NCI-H2081 treated with DMSO at 0.1 percent for 48 hours (cell line): ENCODE measurements at places on chromosomes 4 and X.

DNA sequence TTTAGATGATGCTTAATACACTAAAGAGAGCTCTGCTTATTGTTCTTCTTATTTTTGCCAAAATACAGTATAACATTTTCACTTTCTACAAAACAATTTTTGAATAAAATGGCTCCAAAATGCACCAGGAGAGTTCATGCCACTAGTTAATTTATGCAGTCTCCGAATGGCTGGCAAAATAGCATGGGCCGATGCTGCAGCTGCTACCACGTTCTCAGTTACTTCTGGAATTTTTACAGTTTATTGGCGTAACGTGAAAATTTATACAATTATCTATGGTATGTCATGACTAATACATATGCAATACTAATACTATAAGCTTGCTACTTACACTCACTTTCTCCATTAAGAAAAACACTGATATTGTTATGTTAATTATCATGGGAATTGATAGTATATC lies 16.5 kb downstream of the KLHL13 start:
- DNase-seq, result no peak

GRCh38 chr4:30601070-30601865 lies 118.9 kb upstream of the PCDH7 start:
- DNase-seq, result no peak

- DNase-seq, result no peak
Measured at GRCh38 chrX:55342533-55343501, 78.1 kb upstream of the PAGE3 start.

- no peak for DNase-seq
Measured at GRCh38 chr4:154640999-154641398, 28.5 kb upstream of the FGG start.

- no peak for DNase-seq
Measured at GRCh38 chr4:8656185-8656517, 63.6 kb downstream of the CPZ start.

DNA sequence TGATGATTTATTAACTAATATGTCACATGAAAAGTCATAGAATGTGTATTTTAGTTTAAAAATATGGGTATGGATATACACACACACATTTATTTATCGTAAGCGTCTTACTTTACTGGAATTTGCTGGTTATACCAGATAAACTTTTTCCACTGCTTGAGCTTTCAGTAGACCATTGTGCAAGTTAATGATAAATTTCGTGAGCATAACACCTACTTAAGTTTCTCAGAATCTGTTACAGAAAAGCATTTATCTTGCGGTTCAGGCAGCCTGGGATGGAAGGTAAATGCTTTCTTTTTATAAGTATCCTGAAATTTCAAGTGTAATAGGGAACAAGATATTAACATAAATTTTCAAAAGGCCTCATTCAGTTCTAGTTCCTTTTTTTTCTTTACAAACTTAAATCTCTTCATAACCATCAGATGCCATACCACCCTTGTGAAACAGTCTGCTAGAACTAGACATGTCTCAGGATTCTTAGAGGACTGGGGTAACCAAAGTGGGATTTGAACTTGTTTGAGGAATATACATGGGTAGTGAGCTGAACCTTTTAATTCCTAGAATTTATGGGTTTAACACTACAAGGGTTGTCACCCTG lies 27.7 kb downstream of the ATP7A start:
- no peak for DNase-seq

GRCh38 chrX:136899221-136899620 lies 18.7 kb upstream of the RBMX start:
- no peak for DNase-seq

GRCh38 chr4:10007436-10007740 lies 13.9 kb downstream of the SLC2A9 start:
- no peak for DNase-seq

- DNase-seq, result no peak
Measured at GRCh38 chr4:183413234-183414200, 30.9 kb upstream of the CDKN2AIP start.

DNA sequence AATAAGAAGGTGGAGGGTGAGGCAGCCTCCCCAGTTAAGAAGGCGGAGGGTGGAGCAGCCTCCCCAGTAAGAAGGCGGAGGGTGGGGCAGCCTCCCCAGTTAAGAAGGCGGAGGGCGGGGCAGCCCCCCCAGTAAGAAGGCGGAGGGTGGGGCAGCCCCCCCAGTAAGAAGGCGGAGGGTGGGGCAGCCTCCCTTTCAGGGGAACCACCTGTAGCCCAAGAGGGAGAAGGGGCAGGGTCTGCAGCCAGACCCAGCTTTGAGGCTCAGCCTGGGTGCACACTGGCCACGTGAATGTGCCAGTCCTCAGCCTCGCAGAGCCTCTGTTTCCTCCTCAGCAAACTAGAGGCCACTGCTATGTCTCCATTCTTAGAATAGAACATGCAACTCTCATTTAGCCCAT lies 52.6 kb downstream of the HMX1 start:
- no peak for DNase-seq

DNA sequence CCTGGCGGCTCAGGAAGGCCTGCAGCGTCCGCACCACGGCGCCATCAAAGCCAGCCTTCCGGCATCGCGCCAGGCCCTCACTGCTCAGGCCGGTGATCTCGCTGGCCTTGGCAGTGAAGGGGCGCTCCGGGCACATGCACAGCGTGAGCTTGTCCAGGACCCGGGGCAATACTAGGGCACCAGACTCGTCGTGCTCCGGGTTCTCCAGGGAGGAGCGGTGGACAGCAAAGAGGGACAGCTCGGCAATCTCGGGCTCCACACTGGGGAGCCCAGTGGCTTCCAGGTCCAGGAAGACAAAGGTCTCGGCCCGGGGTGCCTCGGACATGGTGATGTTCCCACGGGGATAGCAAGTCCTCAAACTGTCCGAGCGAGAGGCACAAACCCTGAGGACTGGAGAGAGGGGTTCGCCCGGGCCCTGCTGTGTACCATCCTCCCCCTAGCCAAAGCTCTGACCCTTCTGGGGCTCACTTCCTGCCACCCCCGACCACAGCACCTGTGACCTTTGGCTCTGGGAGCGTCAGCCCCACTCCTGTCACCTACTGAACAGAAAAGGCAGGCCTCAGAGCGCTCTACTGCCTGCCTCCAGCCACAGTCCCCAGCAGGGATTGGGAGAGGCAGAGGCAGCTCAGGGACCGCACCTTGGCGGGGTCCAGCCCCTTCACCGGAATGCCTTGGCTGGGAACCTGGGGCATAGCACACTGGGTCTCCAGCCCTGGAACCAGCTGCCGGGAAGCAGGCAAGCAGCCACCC lies 575 bp downstream of the TREX2 start:
- DNase-seq, result no peak

DNA sequence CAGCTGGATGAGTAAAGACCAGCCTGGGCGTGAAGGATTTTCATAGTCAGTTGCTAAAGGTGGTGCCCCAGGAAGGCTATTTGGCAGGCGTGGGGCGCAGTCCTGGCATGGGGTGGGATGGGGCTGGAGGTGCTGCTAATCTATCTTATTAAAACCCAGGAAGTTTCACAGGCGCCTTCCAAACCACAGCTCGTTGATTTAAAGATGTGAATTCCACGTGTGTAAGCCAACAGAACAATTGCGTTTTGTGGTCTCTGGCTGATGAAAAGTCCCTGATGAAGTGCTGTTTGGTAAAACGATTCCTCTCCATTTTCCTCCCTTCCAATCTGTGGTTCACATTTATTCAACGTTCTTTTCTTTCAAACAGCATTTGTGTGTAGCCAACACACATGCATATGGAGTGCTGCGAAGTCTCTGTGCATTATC lies 105.0 kb downstream of the TBL1X start:
- no peak for DNase-seq

DNA sequence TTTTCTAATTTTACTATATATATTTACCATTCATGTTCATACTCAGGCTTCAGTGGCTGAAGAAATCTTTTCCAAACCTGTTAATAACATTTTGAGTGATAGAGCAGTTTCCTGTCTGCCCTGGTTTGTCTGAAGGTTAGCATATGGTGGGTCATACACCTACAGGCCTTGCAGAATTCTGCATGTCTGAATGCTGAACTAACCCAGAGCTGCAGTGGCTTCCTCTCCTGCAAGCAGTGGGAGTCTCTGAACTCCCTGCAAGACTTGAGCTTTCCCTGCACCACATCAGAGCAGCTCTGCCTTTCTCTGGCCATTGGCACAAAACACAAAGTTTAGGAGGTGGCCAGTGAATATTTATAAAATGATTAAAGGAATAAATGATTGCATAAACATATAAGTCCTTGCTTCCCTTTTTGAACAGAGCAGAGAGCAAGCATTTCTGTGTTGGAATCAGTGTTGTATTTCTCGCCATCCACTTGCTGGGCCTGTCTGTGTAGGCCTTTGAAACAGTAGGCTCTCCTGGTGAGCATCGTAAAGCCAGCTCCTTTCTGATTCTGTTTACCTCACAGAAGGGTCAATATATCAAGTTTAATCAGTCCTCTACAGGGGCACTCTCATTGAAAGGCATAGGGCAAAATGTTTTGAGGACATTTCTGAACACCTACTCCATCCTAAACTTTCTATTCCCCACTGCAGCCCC lies 15.0 kb upstream of the UNC5C start:
- no peak for DNase-seq

DNA sequence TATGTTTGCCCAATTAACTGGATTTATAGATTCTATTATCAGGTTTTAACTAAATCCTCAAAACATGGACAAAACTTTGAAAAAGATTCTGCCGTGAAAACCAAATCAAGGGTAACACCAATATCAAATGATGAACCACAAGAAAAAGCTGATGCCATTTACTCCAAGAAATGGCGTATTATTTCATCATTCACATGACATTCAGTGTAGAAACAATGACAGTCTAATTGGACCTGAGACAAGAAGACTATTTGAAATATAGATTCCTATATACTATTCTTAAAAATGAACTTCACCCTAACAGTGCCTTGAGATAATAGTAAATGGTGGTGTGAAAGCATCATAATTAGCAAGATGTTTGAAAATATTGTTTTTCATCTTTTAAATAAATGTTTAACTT lies 4.8 kb downstream of the SLC25A31 start:
- no peak for DNase-seq

DNA sequence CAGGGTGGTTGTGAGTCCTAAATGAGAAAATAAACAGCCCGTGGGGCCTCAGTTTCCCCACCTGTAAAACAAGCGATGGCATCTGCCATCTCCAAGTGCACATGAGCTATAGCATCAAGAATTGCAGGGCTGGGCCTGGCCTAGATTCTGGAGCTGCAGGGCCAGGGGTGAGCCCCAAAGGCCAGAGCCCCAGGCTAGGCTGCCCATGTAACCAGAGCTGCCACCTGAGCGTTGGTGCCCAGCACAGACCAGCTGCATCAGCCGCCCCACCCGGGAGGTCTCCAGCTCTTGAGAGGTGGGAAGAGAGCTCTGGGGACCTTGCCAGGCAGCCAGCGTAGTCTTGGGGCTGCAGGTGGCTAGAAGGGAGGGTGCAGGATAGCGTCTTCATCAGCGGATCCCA lies 27.0 kb upstream of the GPR78 start:
- DNase-seq, result no peak

DNA sequence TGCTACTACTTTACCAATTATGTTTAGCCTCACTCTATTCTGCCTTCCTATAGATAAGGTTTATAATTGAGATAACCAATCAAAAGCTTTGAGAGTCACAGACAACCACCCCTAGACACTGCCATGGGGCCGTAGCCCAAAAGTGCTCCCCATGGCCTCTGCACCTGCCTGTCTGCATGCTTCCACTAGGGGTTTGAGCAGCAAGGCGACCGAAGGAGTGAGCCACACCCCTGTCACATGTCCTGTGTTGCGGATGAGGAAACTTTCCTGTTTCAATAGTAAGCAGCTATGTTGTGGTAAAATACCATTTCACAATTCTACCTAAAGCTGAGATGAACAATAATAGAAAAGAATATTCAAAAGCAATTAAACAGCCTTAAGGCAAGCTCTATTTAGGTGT lies 856.0 kb upstream of the FRG1 start:
- DNase-seq, result no peak

GRCh38 chrX:6778544-6779503 lies 243.9 kb upstream of the VCX3A start:
- DNase-seq, result no peak

- no peak for DNase-seq
Measured at GRCh38 chrX:29913647-29914046, 301.7 kb upstream of the MAGEB2 start.

DNA sequence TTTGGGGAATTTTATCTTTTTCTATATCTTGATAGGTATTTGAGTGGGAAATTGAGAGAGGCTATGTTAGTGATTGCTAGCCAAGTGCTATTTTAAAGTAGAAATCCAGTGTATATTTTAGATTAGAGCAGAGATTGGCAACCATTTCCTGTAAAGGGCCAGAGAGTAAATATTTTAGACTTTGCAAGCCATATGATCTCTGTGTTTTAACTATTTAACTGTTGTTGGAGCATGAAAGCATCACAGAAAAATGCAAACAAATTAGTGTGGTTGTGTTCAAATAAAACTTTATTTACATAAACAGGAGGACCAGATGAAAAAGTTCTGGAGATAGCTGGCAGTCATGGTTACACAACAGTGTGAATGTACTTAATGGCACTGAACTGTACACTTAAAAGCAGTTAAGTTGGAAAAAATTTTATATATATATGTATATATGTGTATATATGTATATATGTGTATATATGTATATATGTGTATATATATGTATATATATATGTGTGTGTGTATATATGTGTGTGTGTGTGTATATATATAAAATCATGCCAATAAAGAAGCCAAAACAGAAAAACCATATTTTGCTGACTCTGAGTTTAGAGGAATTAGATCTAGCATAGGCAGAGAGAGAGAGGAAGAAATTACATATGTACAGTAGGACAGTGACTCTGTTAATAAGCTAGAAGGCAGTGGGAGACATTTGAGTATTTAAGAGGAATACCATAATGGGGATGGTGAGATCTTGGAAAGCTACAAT lies 83.4 kb downstream of the TMEM164 start:
- DNase-seq, result no peak

DNA sequence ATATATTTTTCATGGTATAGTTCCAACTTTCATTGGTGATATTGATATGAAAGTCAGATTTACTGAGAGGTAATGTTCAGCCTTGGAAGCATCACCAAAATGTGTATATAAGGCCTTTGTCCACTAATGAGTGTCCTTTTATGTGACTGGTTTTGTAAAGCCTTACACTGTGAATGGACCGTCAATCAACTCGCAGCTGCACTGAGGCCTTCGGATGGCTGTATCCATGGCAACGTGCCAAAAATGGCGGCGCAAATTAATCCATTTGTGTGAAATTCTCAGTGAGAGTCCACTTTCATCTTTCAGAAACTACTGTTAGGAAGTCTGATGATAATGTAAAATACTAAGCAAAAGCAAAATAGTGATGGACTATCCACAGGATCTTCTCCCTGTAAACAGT lies 131.7 kb downstream of the SPCS3 start:
- DNase-seq, result no peak

DNA sequence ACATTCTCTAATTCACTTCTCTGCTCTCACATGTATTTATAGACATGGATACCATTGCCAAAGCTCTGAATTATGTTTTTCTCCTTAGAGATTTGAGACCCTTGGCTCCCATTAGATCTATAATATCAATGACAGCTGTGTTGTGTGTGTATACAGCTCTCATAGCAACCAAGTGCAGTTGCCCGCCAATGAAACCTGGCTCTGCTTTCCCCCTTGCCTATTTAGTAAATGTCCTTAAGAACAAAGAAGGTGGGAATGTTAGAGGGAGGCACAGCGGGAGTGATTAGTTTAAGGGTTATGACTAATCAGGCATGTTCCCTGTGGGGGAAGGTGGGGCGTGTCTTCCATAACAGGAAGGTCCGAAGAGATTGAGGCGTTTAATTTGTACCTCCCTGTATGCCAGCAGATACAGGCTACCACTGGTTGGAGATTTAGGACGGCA lies 100.5 kb upstream of the TBC1D9 start:
- no peak for DNase-seq

- no peak for DNase-seq
Measured at GRCh38 chrX:57675320-57675719, 4.7 kb downstream of the NLRP2B start.

- DNase-seq, result no peak
Measured at GRCh38 chrX:36334572-36334971, 415.0 kb downstream of the CFAP47 start.
